Islet precursor cell (in vitro differentiated cells): ENCODE measurements at places on chromosomes 7 and 10.

DNA sequence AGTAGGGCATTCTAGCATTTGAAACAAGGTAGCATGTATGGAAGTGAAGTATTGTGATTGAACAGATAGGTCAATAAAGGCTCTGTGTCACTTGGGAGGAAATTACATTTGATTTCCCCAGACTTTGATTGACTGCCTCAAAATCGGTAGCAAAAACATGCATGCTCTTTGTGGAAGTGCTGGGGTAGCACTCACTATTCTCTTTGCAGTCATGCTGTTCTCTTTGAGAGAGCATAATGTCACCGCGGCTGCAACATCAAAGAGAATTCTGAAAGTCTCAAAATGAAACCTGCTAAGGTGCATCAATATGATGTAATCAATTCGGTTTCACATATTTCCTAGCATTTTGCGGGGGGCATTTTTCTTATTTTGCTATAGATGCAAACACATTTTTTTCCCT lies 64.2 kb downstream of the ARMC3 start:
- DNase-seq: no peak

GRCh38 chr7:106413446-106413845 lies 128.7 kb upstream of the NAMPT start:
- DNase-seq: no peak

- DNase-seq: no peak
Measured at GRCh38 chr10:107618504-107618994, 454.0 kb upstream of the SORCS1 start.

GRCh38 chr7:54469740-54470139 lies 72.4 kb upstream of the VSTM2A start:
- DNase-seq: no peak

DNA sequence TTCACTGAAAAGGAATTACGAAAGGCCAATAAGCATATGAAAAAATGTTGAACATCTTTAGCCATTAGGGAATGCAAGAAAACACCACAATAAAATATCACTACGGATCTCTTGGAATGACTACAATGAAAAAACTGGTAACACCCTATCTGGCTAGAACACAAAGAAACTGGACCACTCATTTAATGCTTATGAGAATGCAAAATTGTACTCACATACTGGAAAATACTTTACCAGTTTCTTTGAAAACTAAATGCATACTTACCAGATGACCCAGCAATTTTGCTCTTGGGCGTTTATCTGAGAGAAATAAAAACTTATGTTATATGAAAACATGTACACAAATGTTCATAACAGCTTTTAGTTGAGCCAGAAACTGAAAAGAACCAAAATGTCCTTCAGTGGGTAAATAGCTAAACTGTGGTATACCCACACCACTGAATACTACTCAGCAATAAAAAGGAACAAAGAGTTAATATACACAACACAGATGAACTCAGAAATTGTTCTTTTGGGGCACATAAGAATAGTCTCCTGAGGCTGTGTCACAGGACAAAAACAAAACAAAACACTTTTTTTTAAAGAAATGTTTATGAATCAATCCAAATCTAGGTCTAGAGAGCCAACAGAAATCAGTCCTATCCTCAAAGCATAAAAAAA lies 23.5 kb downstream of the CNOT4 start:
- no peak for DNase-seq
